ENCODE measurements at places on chromosomes 1 and 21.

DNA sequence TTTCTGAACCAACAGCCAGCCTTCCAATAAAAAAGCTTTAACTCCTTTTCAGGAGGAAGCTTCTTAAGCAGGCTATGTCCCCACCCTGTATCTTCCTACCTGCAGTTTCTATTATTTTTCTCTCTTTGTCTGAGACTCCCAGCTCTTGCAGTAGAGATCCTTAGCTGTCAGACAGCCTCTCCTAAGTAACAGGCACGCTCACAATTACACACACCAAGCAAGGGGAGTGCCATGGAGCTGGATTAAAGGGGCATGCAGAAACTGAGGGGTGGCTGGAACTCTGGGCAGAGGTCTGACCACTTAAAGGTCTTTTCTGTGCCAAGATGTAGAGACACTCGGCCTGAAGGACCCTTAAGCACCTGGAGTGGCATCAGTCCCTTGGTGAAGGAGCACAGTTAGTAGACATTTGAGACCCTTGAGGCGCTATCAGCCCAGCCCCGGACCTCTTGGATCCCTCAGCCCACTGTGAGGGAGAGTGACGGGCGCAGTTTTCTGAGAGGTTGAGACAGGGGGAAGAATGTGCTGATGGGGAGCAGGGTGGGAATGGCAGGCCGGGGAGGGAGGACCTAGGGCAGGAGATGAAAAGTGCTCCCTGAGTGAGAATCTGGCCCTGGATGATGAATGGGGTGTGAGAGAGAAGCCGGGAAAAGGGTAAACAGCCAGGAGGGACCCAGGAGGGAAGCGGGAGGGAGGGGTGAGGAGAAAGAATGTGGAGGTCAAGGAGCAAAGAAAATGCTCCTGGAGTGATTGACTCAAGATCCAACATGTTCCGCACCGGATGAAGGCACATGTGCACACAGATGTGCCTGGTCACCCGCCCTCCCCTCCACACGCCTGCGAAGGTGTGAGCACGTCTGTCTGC lies 13.3 kb downstream of the PLXNA2 start:
- no peak for DNase-seq

DNA sequence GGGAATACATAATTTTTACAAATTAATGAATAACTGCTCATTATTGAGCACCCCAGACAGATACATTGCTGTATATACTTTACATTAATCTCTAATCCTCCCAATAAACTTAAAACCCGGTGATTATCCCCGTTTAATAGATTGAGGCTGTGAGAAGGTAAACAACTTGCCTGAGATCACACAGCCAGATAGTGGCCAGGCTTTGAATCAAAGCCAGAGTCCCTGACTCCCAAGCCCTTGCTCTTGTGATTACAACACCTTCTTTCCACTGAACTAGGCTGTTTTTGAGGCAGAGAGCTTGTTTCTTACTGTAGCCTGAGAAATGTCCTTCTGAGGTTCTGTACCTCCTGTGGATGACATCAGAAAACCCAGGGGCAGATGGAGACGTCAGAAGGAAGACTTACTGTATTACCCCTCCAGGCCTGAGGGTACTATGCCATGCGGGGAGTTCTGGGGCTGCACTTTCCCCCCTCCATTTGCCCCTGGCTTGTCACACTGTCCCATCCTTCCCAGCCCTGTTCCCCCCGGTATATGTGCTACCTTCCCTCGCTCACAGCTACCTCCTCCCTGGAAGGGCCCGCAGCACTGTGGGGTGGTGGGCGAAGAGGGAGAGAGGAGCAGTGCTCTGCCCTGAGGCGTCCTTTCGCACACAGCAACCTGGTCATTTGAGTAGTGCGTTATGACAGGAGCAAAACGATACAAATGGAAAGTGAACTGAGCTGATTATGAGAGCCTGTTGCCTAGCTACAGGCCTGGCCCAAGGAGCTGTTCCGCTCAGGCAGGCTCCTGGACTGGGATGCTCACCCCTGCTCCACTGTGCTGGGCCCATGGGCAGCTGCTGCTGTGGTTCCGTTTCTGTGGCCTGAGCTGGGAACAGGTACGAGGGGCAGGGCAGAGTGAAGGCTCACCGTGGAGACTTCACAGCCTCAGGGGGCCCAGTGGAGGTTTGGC lies 4.6 kb downstream of the KCNC4 start:
- no peak for DNase-seq

- DNase-seq: no peak
Measured at GRCh38 chr1:37995751-37996345, 6.0 kb upstream of the SF3A3 start.

DNA sequence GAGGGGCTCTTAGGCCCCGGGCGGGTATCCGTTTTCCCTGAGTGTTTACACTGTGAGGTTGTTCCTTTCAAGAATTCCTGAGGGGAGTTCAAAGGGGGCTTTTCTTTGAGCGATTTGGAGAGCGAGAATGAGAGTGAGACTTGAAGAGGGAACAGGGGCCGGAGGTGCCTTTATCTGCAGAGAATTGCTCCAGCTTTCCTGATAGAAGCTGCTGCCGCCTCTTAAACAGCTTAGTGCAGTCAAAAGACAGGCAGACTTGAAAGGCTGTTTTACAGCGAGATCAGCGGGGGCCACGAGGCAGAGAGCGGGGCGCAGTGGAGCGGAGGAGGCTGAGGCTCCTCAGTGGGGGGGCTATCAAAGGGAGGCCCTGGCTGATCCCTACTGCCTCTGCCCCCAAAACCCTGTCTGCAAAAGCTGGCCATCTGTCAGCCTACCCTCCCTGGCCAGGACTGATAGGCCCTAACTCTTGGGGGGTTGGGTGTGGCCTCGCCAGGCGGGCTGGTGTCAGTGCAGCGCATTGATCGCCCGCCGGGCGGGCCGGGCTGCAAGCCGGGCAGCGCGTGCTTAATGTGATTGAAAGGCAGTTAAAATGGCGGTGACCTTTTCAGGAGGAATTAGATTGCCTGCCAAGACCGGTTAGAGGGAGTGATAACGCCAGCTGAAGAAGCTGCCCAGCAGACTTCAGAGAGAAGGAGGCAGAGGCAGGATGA lies 36.4 kb downstream of the TMEM53 start:
- DNase-seq: no peak

DNA sequence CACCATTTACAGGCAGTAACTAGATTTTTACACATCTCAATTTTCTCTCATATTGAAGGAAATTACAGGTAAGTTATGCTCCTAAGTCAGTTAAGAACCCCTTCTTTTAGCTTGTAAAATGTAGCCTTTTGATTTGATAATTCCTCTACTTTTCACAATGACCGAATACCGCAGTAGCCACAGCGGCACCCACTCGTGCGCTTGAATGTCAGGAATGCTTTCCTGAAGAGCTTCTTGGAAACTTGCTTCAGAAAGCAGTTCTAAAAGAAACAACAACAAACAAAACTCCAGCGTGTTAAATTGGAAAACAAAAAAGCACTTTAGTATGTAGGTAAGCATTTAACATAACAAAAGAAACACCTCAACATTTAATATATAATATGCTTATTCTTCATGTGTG lies 9.9 kb upstream of the DNTTIP2 start:
- DNase-seq: no peak

- no peak for DNase-seq
Measured at GRCh38 chr1:29829448-29830344, 593.4 kb downstream of the PTPRU start.

DNA sequence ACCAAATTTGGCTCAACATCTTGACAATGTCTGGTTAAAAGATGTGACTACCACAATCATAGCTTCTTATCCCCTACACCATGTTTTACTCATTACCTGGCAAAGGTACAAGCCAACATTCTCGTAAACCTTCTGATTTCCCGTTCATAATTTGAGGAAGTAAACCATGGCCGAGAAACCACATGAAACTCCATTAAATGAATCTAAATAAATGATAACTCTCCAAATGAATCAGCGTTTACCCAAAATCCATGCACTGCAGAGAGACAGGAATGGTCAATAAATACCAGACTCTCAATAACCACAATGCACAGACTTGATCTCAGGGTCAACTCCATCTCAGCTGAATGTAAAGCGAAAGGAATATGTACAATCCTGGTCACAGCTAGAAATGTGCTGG lies 125.2 kb downstream of the TYW3 start:
- DNase-seq: no peak

DNA sequence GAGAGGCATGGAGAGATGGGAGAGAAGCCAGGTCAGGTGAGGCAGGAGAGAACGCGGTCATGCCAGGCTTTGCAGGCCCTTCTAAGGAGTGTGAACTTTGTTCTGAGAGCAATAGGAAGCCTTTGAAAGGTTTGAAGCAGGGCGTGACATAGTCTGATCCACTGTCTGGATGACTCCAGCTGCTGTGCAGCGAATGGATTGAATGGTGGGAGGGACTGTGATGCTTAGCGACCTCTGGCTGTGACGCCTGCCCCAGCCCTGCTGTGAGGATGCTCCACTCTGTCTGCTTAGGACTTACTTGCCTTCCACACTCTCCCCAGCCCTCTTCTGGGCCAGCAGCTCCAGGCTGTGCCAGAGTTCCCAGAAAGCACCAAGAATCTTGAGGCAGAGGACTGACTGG lies 41.8 kb upstream of the POU3F1 start:
- no peak for DNase-seq

Measured in stimulated activated CD4-positive, alpha-beta T cell treated with anti-CD3 and anti-CD28 coated beads, Interleukin-12 subunit alpha, Interleukin-12 subunit beta, amount 100 ng/mL, for 4 hours (primary cell).